ENCODE measurements at places on chromosomes 6 and 20. TPM values are rescaled to one million over a fixed set of nuclear protein-coding genes. Genes with fewer than 3 reads are reported as not detected.
A peak's percentile ranks its signal among the peaks of the same experiment; 100 is the strongest.

UBE2C gene
- 0.87 TPM for total RNA-seq

HTR1B gene
- total RNA-seq = 0.60 TPM

ALDH5A1 gene
- 14.6 TPM for total RNA-seq

TP53TG5 gene
- 2.6 TPM for total RNA-seq

ZHX3 gene
- total RNA-seq = 17.1 TPM

GRCh38 chr20:49283703-49284625 is 6.1 kb upstream of the ZNFX1 start:
- ATAC-seq = no peak

- ATAC-seq = no peak
Observed at GRCh38 chr6:157559201-157559756, 178.3 kb downstream of the ZDHHC14 start.

DNA sequence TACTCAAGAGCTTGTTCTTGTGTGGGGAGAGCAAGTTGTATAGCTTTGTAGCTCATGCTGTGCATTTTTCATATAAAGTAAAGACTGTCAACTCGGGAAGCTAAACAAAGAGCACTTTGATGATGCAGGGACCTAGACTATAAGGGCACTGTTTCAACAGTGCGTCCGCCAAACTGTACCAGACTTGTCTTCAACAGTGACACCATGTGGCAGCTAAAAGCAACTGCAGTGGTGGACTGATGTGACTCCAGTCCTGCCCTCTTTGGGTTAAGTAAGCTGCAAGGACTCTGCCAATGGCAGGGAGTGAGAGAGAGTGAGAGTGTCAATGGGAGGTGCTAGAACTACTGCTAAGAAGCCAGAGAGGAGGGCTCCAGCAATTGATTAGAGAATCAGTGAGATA is 48.1 kb upstream of the MC3R start:
- no peak for ATAC-seq

GRCh38 chr6:118787724-118788423 is 106.1 kb upstream of the ASF1A start:
- peak; percentile 90 for ATAC-seq

DNA sequence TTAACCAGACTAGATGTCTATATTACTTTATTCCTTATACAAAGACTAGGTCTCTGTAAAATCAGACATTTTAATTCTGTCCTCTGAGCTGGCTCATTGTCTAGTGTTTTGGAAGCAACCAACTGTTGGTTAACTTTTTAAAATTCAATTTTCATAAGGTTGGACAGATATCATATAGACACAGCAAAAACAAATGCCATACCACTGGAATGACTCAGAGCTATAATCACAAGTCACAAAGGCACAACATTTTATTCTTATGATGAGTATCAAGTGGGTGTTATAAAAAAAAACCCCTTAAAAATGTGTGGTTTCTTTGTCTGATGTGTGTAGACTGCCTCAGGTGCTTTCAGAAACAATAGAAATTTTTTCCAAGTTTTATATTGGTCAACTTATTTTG is 296.2 kb upstream of the MARCKS start:
- ATAC-seq = no peak

- no peak for ATAC-seq
Observed at GRCh38 chr6:142848156-142848555, 96.8 kb downstream of the HIVEP2 start.

- no peak for ATAC-seq
Observed at GRCh38 chr6:150697515-150697914, 97.8 kb downstream of the PLEKHG1 start.

DNA sequence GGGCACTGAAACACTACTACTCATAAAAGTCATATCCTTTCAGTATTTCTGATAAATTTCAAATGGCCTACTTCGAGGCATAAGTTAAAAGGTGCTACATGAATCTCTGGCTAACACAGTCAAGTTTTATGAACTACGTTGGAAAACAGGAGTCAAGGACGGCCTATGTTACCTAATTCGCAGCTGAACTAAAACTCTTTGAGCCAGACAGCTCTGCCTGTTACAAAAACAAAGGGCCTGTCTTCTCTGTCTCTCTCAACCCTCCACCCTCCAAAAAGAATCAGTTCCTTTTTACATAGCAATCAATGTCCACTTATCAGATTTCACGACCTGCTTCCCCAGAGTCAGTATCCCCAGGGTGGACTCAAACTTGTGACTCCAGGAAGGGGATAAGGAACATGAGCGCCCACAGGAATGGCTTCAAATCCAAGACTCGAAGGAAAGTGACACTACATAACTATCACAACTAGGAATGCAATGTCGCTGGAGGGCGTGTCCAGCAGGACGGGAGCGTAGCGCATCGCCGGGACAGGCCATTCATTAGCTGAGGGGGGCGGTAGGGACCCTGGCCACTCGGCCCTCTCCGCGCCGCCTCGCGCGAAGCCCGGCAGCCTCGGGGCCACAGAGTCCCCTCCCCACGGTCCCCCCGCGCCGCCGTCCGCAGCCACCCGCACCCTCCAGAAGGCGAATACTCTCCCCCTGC is 591 bp downstream of the IBTK start:
- ATAC-seq = peak; percentile 70

Data from motor neuron (in vitro differentiated cells).